NCI-H1436 treated with DMSO at 0.1 percent for 48 hours (cell line): ENCODE measurements at places on chromosomes 5 and 9.

- no peak for DNase-seq
These were observed 302.5 kb downstream of the CDH18 start for GRCh38 chr5:19685473-19685872.

GRCh38 chr5:127298656-127299055 lies 8.1 kb downstream of the MEGF10 start:
- DNase-seq, result no peak

GRCh38 chr9:35791297-35791921 lies at the start of gene NPR2:
Gene NPR2, plus strand, starts transcription at chr9:35791591. Its CDS starts 818 bp downstream, at chr9:35792409.
- no peak for DNase-seq

DNA sequence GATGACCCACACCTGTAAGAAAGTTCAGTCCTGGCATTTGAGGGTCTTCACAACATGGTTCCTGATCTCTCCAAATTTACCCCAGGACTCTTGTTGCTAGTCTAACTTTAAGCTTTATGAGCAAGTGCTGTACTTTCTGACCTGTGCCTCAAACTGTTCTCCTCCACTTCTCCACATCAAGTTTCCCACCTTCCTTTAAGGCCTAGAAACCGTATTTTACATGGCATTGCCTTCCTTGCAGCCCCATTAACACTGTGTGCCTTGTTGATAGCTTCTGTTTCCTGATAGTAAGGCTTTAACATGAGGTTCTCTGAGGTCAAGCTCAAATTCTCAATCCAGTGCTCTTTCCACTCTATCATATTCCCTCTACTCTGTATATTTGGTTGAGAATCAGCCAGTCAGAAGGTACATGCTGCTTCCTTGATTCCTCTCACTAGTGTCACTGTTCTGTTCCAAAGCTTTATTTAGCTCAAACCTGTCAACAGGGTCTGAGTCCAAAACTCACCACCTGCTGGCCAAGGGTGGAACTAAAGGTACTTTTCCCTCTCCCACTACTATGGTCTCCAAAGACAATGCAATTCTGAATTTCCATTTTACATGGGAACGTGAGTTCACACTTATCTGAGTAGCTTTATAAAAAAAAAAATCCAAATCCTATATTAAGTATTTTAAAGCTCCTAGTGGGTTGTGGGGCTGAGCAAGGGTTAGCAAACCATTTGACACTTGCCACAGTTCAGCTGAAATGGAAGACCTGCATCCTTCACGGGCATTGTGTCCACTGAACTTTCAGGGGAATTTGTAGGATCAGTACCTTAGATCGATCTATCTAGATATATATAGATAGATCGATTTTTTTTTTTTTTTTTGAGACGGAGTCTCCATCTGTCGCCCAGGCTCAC lies 21.1 kb downstream of the VCP start:
- DNase-seq, result no peak
